ENCODE measurements at places on chromosomes 5 and 9.

- DNase-seq: no peak
Measured at GRCh38 chr9:137436761-137437600, 4.2 kb downstream of the ENTPD8 start.

- peak; percentile 97 for DNase-seq
Measured at GRCh38 chr5:174724484-174725260, at the start of gene MSX2. Gene MSX2 (plus strand): TSS chr5:174724582. CDS start chr5:174724660, 78 bp downstream.

- DNase-seq: no peak
Measured at GRCh38 chr5:55864606-55865541, 13.7 kb downstream of the IL31RA start.

GRCh38 chr5:168023191-168023590 lies 268.3 kb upstream of the WWC1 start:
- DNase-seq: no peak

DNA sequence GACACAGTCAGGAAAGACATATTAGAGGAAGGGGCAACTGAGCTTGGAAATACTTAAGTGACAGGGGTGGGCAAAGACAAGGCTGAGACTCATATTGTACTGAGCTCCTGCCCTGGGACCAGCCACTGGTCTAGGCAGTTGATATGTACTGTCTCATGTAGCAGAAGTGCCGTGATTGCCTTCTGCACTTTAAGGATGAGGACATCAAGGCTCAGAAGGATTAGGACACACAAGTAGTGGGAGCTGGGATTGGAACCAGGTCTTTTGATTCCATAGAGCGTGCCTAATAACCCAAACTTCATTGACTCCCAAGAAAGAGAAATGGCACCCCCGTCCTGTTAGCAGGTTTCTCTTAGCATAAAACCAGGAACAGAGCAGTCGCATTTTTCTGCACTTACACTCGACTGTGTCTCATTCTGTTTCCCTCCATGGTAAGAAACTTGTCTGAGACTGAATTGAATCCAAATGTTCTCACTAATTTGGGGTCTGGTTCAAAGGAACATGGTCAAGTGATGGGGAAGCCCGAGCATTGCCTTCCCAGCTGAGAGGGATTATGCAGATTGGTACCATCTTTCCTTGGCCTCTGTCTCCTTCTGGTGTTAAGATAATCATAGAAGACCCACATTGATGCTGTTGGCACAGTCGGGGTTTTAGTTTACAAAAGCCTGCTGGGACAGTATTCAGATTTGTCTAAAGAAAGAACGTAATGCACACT lies 70.4 kb downstream of the ANGPTL2 start:
- no peak for DNase-seq

DNA sequence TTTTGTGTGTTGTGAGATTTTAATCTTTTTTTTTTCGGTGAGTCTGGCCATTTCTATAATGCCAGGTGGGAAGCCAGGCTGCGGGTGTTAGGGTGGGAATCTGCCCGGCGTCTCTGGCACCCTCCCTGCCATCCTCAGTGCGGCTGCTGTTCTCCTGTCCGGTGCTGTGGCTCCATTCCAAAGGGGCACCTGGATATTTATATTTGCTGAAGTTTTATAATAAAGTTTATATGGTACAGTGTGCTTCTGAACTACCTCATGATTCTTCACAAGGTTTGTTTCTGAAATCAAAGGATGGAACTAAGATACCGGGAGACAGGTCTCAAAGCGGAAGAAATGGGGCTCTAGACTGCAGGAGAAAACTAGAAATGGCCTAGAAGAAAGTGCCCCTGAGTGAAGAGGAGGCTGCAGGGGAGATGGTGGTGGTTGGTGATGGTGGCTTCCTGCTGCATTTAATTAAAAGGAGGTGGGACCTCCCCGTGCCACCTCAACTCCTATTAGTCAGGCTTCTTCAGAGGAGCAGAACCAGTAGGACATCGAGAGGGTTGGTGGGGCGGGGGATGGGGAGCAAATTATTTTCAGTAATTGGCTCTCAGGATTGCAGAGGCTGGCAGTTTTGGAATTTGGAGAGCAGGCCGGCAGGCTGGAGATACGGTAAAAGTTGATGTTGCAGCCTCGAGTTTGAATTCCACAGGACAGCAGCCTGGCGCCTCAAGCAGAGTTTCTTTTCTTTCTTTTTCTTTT lies 102.2 kb upstream of the ICE1 start:
- DNase-seq: no peak

DNA sequence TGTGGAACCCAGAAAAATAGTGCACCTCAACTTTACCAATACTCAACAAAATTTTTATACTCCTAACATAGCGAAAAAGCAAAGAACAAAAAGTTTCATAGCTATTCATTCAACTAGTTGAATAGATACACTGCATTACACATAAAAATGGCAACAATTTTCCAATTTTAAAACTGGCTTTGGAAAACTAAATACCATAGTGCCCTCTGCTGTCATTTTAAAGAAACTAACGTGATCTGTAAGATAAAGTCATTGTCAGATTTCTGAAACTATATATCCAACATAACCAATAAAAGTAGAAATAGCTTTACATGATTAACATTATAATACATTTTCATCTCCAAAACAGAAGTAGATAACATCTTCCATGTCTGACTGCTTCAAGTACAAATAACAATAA lies 31.6 kb downstream of the DTWD2 start:
- peak; percentile 2 for DNase-seq

- no peak for DNase-seq
Measured at GRCh38 chr9:3980771-3981170, 319.1 kb downstream of the GLIS3 start.

DNA sequence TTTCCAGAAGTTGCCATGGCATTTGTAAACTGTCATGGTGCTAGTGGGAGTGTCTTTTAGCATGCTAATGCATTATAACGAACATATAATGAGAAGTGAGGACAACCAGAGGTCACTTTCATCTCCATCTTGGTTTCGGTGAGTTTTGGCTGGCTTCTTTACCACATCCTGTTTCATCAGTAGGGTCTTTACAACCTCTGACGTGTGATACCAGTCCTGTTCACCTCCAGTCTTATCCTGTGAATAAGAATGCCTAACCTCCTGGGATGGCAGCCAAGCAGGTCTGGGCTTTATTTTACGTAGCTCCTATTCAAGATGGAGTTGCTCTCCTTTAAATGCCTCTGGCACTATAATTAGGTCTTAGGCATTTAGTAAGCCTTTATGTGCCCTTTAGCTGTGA lies 20.4 kb upstream of the RFK start:
- DNase-seq: no peak

GRCh38 chr9:27632254-27632653 lies 59.0 kb upstream of the C9orf72 start:
- no peak for DNase-seq

GRCh38 chr5:130963798-130964197 lies 201.3 kb downstream of the HINT1 start:
- DNase-seq: no peak

- DNase-seq: no peak
Measured at GRCh38 chr9:2872250-2872930, 28.5 kb upstream of the PUM3 start.

DNA sequence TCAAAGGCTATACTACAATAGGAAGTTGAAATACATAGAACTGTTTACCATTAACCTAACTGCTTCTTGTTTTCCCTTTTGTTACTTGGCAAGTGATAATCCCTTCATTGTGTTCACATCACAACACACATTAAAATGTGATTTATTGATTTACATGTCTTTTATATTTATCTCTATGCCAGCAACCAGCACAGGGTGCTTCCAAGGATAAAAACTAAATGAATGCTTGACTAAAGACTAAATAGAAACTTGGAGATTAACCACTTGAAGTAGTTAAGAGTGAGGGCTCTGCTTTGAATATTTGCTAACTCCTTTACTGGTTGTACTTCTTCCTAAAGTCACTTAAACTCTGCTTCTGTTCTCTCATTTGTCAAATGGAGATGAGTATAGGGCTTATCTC lies 1730.6 kb downstream of the EFNA5 start:
- no peak for DNase-seq

DNA sequence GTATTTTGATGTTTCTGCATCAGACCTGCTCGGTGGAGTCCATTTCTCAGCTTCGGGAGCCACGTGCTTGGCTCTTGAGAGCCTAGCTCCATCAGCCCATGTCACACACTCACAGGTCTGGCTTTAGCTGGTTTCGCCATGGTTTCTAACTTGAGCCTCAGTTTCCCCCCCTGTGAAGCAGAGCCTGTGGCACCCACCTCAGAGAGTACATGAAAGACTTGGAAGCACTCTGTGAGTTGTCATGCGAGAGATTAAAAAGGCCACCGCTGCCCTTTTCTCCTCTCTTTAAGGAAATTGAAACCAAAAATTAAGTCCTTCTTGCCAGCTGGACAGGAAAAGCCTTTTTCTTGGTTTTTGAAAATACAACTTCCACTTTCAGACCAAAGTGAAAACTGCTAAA lies 8.8 kb downstream of the TENT4A start:
- no peak for DNase-seq

- DNase-seq: no peak
Measured at GRCh38 chr5:40669606-40670390, 9.9 kb upstream of the PTGER4 start.

GRCh38 chr5:157189223-157189622 lies 8.6 kb downstream of the ITK start:
- DNase-seq: no peak

GRCh38 chr9:125141251-125141650 lies 2.1 kb downstream of the SCAI start:
- DNase-seq: no peak

DNA sequence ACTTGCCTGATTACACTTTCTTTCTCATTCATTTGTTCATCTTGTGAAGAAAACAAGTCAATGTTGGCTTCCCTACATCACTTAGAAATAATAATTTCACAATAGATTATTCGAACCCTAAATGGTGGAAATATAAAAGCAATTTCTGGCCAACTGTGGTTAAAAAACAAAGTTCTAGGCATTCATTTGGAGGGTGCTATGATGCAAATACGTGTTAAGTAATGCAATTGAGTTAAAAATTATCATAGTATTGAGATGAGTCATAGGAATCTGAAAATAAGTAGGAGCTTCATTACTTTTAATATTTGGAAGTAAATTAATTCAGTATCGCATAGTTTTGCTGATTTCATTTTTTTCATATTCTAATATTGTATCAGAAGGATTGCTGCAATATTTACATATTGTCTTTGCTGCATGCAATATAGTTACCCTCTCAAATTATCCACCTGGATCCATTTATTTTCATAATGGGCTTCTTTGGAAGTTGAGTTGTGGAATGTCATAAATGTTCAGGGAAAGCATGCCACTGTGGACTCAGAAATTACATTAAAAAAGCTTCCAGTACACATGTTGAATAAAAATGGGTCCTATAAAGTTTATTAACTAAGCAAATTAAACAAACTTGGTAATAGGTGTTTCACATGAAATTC lies 647.7 kb upstream of the WWC1 start:
- no peak for DNase-seq

GRCh38 chr9:93221044-93221443 lies 37.1 kb downstream of the WNK2 start:
- DNase-seq: no peak

GRCh38 chr5:38831117-38831516 lies 14.7 kb upstream of the OSMR start:
- no peak for DNase-seq

GRCh38 chr9:78406146-78406545 lies 109.2 kb downstream of the PSAT1 start:
- DNase-seq: no peak

GRCh38 chr9:93064392-93065134 lies 6.1 kb downstream of the SUSD3 start:
- DNase-seq: no peak

DNA sequence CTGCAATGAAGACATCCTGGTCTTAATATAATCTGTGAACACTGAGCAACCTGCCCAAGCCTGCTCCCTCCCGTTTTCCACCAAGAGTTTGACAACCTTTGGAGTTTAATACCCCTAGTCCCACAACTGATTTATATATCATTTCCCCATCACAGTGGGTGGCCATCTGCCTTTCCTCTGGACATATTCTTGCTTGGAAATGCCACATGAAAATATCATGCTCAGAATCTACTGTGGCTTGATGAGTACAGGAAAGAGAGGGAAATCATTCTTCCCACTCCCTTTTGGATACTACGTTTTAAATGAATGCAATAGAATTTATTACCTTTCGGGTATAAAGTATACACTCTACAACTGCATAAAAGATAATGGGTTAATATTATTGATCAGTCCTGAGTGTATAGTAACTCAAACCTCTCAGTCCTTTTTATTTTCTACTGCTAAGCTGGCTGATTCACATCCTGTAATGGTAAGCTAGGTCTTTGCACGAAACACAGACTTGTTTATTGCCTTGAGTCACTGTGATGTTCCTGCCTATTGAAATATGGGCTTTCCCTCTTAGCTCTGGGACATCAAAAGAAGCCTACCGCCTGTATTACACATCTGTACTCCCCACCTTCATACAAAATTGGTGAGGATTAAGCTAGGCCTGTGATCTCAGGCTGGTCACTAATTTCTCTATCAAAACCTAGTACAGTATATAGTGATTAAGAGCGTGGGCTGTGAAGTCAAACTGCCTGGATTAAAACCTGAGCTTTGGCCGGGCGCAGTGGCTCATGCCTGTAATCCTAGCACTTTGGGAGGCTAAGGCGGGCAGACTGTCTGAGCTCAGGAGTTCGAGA lies 67.6 kb upstream of the NR5A1 start:
- DNase-seq: no peak

DNA sequence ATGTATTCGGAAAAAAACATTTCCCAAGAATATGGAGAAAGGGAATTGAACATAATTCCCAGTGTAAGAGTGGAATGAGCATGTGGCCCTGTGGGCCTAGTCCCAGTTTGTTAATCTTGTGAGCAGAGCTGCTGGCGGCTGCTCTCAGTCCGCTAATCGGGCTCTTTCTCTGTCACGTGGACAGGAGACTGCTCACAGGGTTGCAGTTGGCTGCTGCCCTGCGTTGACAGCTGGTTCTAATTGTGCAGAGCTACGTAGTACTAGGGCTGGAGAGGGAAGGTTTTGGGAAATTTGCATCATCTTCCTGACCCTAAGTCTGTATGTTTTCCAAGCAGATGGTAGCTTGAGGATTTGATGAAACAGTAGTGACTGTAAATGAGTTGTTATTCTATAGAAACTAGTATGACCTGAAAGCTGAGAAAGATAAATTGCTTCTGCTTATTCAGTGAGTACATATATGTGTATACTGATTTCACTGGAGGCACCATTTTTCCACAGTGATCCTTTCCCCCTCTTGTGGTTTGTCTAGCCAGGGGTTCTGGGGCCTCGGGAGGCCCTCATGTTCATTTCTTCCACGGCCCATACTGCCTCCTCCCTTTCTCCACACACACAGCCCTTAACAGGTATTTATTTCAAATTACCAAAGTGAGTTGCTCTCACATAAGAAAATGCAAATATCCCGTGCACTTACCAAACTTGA lies 100.6 kb downstream of the ANGPTL2 start:
- no peak for DNase-seq

- peak; percentile 70 for DNase-seq
Measured at GRCh38 chr5:126780165-126780827, 3.4 kb downstream of the LMNB1 start.

- no peak for DNase-seq
Measured at GRCh38 chr9:86046930-86047341, 52.4 kb downstream of the GOLM1 start.
